ENCODE measurements at places on chromosomes 16 and 17. TPM values are rescaled to one million over a fixed set of nuclear protein-coding genes. Genes with fewer than 3 reads are reported as not detected.

- peaks cover 9% of the 10 kb centered on the region for H3K4me1 ChIP-seq
- no peak overlapping the region for H3K4me3 ChIP-seq
- H3K36me3 ChIP-seq = no peaks in the 10 kb centered on the region
- H3K27ac ChIP-seq = no peak overlapping the region
- H3K27me3 ChIP-seq = no peaks in the 10 kb centered on the region
- DNase-seq = no peak
These were observed 268.8 kb downstream of the SEC14L1 start for GRCh38 chr17:77409282-77410161.

DNA sequence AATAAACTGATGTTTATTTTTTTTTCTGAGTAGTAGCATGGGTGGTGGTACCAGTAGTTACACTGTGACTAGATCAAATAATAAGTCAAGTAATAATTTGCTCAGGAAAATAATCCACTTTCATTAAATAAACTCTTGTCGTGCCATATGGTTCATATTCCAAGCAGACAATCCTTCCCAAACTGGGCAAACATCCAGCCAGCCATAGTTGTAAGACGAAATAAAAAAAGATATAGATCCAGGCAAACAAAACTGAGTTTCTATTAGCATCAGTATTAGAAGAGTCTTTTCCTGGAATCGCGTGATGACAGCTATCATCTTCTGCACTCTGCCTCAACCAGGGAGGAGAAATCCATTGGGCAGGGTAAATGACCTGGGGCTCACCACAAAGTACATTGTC lies 508.4 kb upstream of the GOT2 start:
- H3K4me1 ChIP-seq = no peaks in the 10 kb centered on the region
- H3K4me3 ChIP-seq = no peak overlapping the region
- no peak for DNase-seq
- no peak overlapping the region for H3K27ac ChIP-seq
- H3K27me3 ChIP-seq = no peaks in the 10 kb centered on the region

DNA sequence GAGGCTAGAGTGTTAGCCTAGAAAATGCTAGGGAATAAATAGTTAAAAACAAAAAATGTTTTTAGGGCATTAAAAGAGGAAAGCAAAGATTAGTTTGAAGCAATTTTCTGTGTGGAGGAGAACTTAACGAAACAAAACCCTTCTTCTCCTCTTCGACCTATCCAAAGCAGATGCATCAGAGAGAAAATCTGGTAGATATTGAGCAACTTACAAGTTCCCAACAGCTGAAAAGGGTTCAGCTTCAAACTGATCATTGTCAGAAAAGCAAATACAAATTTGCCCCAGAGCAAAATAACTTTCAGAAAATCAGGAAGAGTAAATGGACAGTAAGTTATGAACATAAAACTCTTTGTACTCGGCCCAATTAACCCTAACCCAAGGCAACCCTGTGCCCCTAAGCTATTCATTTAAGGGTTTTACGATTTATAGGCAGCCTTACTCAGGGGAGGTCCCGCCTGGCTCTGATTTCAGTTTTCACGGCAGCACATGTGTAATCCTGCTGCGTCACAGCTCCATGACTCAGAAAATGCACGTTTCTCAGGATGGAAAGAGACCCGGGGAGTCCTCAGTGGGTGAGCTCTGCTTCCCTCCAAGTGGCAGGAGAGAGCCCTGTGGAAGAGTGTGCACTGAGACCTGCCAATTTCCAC lies 405.7 kb upstream of the SALL1 start:
- no peak for DNase-seq
- no peaks in the 10 kb centered on the region for H3K27me3 ChIP-seq

GRCh38 chr16:2471653-2472487 lies 773 bp downstream of the NTN3 start:
- H3K4me1 ChIP-seq = peaks cover 67% of the 10 kb centered on the region
- H3K27me3 ChIP-seq = no peaks in the 10 kb centered on the region
- DNase-seq = peak; percentile 92
- H3K36me3 ChIP-seq = no peaks in the 10 kb centered on the region

DNA sequence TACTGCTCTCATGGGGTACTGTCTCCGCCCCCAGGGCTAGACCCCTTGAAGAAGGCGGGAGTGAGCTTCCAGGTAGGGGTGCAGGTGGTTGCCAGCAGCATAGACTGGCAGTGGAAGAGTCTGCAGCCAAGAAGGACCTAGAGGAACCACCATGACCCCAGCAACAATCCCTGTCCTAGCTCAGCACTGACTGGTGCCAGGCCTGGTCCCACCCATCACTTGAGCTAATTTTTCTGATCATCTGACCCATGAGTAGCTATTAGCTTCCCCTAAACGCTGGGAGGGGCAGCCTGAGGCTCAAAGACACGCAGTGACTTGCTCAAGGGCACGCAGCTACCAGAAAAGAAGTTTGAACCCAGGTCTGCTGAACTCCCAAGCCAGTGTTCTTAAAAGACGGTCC lies 945 bp downstream of the PRM3 start:
- H3K4me3 ChIP-seq = no peak overlapping the region
- no peaks in the 10 kb centered on the region for H3K27me3 ChIP-seq
- H3K36me3 ChIP-seq = no peaks in the 10 kb centered on the region
- no peak overlapping the region for H3K27ac ChIP-seq
- H3K4me1 ChIP-seq = no peaks in the 10 kb centered on the region

DNA sequence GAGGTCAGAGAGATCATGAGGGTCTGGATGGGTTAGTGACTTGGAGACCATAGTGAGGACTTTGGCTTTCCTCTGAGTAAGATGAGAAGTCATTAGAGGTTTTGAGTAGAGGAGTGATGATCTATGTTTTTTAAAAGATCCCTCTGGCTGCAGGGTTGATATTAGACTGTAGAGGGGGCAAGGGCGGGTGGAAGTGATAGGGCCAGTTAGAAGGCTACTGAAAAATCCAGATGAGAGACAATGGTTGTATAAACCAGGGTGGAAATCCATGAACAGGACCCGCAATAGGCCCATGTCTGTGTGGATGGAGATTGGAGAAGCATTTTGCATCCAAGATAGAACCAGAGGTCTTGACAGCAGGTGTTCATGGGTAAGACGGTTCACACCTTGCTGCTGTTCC lies 9.8 kb downstream of the ITGAL start:
- H3K27ac ChIP-seq = no peak overlapping the region
- no peaks in the 10 kb centered on the region for H3K27me3 ChIP-seq
- H3K4me1 ChIP-seq = no peaks in the 10 kb centered on the region
- DNase-seq = no peak

GRCh38 chr16:66508248-66508913 lies 41.5 kb downstream of the TK2 start:
- H3K27ac ChIP-seq = peak overlapping the region; percentile 99
- H3K27me3 ChIP-seq = no peaks in the 10 kb centered on the region
- no peaks in the 10 kb centered on the region for H3K36me3 ChIP-seq
- no peak overlapping the region for H3K4me3 ChIP-seq
- DNase-seq = peak; percentile 36

- DNase-seq = no peak
- no peaks in the 10 kb centered on the region for H3K4me1 ChIP-seq
- H3K27me3 ChIP-seq = no peaks in the 10 kb centered on the region
- H3K36me3 ChIP-seq = no peaks in the 10 kb centered on the region
- H3K4me3 ChIP-seq = no peak overlapping the region
- H3K27ac ChIP-seq = no peak overlapping the region
These were observed 342.7 kb upstream of the TNRC6C start for GRCh38 chr17:77615703-77616253.

- H3K4me3 ChIP-seq = no peak overlapping the region
- no peak overlapping the region for H3K27ac ChIP-seq
- H3K36me3 ChIP-seq = no peaks in the 10 kb centered on the region
- H3K27me3 ChIP-seq = no peaks in the 10 kb centered on the region
- H3K4me1 ChIP-seq = no peaks in the 10 kb centered on the region
These were observed 12.8 kb upstream of the NGFR start for GRCh38 chr17:49482144-49482817.

GRCh38 chr16:2253293-2253692 lies 1.9 kb upstream of the ECI1 start:
- no peaks in the 10 kb centered on the region for H3K27me3 ChIP-seq
- no peak overlapping the region for H3K27ac ChIP-seq
- H3K4me1 ChIP-seq = peaks cover 48% of the 10 kb centered on the region
- DNase-seq = peak; percentile 69
- no peak overlapping the region for H3K4me3 ChIP-seq

GRCh38 chr17:71438631-71439146 lies 682.1 kb upstream of the SOX9 start:
- no peaks in the 10 kb centered on the region for H3K36me3 ChIP-seq
- H3K27me3 ChIP-seq = no peaks in the 10 kb centered on the region
- H3K4me3 ChIP-seq = no peak overlapping the region
- H3K4me1 ChIP-seq = no peaks in the 10 kb centered on the region
- no peak for DNase-seq

DNA sequence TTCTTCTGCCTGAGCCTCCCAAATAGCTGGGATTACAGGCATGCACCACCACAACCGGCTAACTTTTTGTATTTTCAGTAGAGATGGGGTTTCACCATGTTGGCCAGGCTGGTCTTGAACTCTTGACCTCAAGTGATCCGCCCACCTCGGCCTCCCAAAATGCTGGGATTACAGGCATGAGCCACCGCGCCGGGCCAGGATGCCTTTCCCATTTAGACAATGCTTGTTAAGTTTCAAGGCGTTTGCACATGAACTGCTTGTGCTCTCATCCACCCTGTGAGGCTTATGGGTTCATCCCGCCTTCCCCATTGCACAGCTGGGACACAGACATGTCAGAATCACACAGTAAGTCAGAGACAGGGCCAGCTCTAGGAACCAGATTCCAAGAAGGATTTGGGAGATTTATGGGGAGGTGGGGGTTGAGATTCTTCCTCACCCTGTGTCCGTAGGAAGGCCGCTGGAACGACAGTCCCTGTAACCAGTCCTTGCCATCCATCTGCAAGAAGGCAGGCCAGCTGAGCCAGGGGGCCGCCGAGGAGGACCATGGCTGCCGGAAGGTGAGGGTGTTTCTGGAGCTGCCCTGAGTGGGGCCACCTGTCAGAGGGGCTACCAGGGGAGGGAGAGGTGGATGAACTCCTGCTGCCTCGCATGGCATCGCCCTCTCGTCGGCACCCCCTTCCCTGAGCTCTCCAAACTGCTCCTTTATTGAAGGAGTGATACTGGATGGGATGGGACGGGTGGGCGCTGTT lies 46.3 kb downstream of the MRC2 start:
- no peaks in the 10 kb centered on the region for H3K36me3 ChIP-seq
- no peak overlapping the region for H3K27ac ChIP-seq
- no peaks in the 10 kb centered on the region for H3K27me3 ChIP-seq
- DNase-seq = peak; percentile 2
- H3K4me3 ChIP-seq = no peak overlapping the region

- no peaks in the 10 kb centered on the region for H3K27me3 ChIP-seq
- H3K4me1 ChIP-seq = no peaks in the 10 kb centered on the region
- DNase-seq = no peak
- H3K27ac ChIP-seq = no peak overlapping the region
These were observed 132.6 kb upstream of the NOL11 start for GRCh38 chr17:67585077-67585602.

- no peaks in the 10 kb centered on the region for H3K4me1 ChIP-seq
- DNase-seq = no peak
- no peaks in the 10 kb centered on the region for H3K27me3 ChIP-seq
- H3K27ac ChIP-seq = no peak overlapping the region
- H3K4me3 ChIP-seq = no peak overlapping the region
These were observed 7.3 kb downstream of the ARSG start for GRCh38 chr17:68298601-68299000.

- H3K27me3 ChIP-seq = no peaks in the 10 kb centered on the region
- peak overlapping the region; percentile 39 for H3K27ac ChIP-seq
- peak overlapping the region; percentile 66 for H3K4me3 ChIP-seq
- H3K36me3 ChIP-seq = no peaks in the 10 kb centered on the region
- H3K4me1 ChIP-seq = no peaks in the 10 kb centered on the region
These were observed 661 bp downstream of the RFWD3 start for GRCh38 chr16:74666010-74666421.

The CRHR1 gene
- not detected for total RNA-seq

The MEFV gene
- 1.3 TPM for total RNA-seq

The TNFSF12 gene
- total RNA-seq = 13.6 TPM

The GPR139 gene
- total RNA-seq = not detected

The TCAP gene
- total RNA-seq = 1.7 TPM

Data from right lobe of liver (tissue), 6 donors.